Globus pallidus (tissue), 1 donor: ENCODE measurements at places on chromosomes 2 and 18.

- no peak for DNase-seq
Measured at GRCh38 chr18:63207835-63208234, 111.7 kb downstream of the BCL2 start.

- DNase-seq = peak; percentile 24
Measured at GRCh38 chr2:193963472-193964119, 1693.4 kb upstream of the SLC39A10 start.

GRCh38 chr2:190973726-190974628 is 40.0 kb downstream of the STAT1 start:
- DNase-seq = no peak

DNA sequence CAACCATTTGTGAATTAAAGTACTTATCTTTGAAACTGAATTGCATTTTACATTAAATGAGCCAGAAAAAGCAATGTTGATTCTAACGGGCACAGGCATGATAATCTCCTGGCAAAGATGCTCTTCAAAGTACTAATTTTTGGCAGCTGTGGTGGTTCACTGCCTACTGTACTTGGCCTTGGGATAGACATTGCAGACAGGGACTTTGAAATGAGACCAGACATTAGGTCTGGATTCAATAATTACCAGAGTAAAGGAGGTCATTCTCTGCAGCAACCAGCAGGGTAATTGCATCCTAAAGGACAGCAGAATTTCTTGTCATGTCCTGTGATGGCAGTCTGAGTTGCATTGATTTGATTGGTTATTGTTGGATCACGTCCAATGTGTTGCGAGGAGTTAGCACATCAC is 986.5 kb downstream of the TDRD15 start:
- DNase-seq = no peak

DNA sequence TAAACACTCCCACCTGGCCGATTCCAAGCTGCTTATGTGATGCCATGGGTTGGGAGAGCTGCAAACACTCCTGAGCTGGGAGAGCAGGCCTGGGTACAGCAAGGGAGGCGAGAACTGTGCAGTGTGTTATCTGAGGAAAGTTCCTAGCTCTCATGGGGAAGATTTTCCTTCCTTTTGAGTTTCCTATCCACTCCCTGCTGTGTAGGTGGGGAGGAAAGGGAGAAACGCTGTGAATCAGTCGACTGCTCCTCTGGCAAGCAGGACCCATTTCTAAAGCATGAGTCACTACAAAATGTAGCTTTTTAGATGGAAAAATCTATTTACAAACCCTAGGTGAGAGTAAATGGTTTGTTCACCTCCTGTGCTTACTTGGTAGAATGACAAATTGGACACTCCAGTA is 80.4 kb downstream of the SH3RF3 start:
- no peak for DNase-seq

DNA sequence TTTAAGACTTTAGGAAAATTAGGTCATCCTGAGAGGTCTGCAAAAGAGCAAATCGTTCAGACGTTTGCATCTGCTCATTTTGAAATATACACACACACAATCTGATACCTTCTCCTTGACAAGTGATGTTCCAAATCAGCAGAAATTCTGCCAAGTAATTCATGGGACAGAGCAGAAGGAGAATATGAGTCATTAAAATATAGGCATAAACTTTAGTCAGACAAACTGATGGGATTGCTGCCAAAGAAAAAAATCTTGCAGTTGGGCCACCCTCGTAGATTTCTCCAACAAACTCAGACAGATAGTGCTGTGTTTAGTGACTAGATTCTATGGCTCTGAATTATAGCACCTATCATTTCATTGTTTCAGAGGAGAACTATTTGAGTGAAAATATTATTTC is 336.3 kb downstream of the NYAP2 start:
- DNase-seq = no peak

GRCh38 chr2:120552800-120553481 is 182.7 kb upstream of the GLI2 start:
- peak; percentile 38 for DNase-seq

- no peak for DNase-seq
Measured at GRCh38 chr2:130371723-130372054, 15.8 kb downstream of the PTPN18 start.

GRCh38 chr2:113127646-113128570 is 510 bp downstream of the IL1RN start:
- no peak for DNase-seq

DNA sequence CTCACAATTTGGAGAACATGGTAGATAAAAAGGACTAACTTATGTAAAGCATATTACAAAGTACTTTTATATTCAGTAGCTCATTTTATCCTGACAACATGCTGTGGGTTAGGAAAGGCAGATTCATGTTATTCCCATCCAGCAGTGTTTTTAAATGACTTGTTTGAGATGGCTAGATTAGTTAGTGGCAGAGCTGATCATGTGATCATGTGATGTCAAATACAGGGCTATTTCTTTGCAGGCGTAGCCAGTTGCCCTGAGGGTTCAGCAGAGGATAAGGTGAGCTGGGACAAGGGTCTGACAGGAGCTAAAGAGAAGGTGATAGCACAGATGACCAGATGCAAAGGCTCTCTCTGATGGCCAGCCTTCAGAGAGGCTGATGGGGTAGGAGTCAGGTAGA is 97.8 kb downstream of the ADD2 start:
- no peak for DNase-seq

GRCh38 chr18:46546111-46546640 is 110.8 kb downstream of the LOXHD1 start:
- no peak for DNase-seq

DNA sequence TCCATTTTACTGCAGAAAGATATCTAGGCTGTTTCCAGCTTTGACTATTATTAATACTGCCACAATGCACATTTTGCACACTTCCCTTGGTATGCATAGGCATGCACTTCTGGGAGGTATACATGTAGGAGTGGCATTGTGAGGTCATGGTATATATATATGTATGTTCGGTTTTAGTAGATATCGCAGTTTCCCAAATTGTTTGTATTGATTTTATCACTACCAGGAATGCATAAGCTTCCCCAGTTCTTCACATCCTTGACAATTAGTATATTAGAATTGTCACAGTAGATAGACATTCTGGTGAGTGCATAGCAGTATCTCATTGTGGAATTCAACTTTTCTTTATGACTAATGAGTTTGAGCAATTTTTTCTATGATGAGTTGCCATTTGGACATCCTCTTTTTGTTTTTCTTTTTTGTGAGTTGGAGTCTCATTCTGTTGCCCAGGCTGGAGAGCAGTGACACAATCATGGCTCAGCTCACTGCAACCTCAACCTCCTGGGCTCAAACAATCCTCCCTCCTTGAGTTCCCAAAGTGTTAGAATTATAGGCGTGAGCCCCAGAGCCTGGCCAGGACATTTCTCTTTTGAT is 4.2 kb upstream of the GRB14 start:
- no peak for DNase-seq

DNA sequence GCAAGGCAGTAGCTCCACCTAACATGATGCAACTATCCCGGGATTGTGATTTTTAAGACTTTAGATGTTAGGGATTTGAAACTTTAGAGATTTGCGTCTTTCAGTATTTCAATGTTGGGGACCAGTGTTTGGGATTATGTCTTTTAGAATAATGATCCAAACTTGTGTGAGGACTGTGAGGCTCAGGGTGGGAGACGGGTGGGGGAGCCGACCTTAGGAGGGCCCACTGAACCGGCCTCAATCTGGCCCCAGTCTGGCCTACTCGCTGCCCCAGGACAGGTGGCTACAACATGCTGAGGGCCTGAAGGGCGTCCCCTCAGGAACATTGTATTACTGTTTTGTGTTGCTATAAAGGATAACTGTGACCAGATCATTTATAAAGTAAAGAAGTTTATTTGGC is 10.7 kb downstream of the AMER3 start:
- no peak for DNase-seq

- DNase-seq = no peak
Measured at GRCh38 chr2:19611491-19612332, 253.3 kb upstream of the OSR1 start.

- no peak for DNase-seq
Measured at GRCh38 chr2:127053731-127054603, 53.0 kb downstream of the BIN1 start.

DNA sequence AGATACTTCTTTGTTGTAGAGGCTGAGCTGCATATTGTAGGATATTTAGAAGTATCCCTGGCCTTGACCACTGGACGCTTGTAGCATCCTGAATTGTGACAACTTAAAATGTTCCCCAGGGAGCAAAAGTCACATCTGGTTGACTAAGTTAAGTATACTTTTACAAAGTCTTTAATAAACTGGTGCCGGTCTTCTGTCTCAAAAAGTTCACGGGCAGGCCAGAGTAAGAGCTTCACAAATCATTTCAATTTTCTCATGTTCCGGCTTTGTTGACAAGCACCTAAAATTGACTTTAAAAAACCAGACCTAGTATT is 18.4 kb downstream of the ATP8B1 start:
- no peak for DNase-seq

DNA sequence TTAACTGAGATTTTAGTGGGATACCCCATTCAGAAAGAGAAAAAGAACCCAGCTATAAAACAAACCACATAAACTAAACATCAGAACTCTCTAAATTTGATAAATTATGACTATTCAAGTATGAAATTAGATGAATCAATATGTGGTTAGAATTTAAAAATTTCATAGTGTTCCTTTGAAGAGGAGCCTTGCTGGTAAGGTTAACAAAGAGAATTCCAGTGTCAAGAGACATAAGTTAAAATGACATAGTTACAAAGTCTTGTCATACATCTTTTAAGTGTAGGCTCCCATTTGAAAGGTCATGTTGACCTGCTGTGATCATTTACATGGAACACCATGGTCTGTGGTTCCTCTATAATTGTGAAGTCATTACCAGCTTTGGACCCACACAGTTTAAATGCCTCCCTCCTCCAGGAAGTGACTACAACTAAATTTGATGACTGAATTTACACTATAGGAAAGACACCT is 231.6 kb upstream of the ETAA1 start:
- no peak for DNase-seq

DNA sequence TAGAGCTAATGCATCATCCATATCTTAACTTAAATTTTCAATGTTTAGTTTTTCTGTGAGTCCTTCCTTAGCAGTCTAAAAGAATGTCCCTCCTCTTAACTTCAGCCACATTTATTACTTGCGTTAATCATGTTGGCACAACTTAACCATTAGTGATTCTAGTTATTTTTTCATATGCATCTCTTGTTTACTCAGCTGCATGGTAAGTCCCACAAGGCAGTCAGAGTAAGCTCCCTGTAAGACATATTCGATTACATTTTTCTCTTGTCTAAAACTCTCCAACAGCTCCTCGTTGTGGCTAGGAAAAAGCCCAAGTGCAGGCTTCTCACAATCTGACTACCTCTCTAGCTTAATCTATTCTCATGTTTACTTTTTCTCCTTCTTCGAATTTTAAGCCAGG is 2045.3 kb upstream of the PIK3C3 start:
- no peak for DNase-seq
